Right cardiac atrium (tissue), 5 donors: ENCODE measurements at places on chromosomes 3 and 15. TPM values are rescaled to one million over a fixed set of nuclear protein-coding genes. Genes with fewer than 3 reads are reported as not detected.

DNA sequence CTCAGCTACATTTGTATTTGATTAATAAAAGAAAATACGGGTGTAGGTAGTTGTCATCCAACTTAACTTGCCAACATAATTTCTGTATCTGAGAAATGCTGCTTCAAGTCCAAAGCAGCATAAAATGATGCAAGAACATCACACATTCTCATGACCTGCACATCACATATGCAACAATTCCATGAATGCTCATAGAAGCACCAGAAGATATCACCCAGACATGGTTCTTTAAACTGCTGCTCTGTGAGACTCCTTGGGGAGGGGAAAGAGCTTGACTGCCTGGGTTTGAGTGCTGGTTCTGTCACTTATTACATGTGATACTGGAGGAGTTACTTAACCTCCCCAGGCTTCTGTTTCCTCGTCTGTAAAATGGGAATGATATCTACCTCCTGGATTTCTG is 39.4 kb downstream of the CHST14 start:
- DNase-seq, result no peak

GRCh38 chr15:27043770-27044169 is 72.8 kb downstream of the GABRG3 start:
- DNase-seq, result no peak

Gene SLC35G2
- 4.7 TPM for total RNA-seq

Gene OSBPL10
- total RNA-seq, result 4.9 TPM

Gene PIERCE2
- 5.3 TPM for total RNA-seq

- no peak for DNase-seq
Observed at GRCh38 chr3:100966049-100966491, 27.2 kb downstream of the ABI3BP start.

DNA sequence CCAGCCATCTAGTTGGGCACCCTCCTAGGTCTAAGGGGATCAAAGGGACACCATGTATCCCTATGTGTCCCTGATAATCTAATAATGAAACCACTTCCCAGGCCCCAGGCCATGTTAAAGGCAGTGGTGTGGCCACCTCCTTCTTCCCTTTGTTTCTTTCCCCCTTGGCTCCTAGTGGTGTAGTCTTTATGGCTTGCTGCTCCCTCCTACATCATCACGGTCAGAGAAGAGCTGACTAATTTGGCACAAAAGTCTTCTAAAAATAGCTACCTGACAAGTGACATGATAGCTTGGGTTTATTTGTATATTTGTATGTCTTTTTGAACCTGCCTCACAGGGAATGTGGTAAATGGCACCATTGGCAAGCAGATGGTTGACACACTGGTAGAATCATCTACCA is 131.0 kb upstream of the CHRM5 start:
- DNase-seq, result no peak

DNA sequence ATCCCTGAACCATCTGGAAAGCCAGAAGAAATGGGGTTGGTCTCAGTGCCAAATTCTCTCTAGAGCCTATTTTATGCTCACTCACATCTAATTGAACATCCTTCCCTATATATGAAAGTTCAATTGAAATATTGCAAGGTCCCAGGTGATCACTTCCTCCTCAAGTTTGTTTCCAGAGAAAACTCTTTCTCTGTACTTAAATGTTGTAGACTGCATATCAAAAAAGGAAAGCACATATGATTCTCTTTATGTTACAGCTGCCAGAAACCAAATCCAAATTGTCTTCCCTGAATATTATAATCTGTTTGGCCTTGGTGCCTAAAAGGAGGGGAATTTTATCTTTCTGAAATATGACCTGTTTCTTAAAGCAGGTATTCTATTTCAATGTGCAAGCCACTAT is 93.3 kb downstream of the SHOX2 start:
- no peak for DNase-seq

DNA sequence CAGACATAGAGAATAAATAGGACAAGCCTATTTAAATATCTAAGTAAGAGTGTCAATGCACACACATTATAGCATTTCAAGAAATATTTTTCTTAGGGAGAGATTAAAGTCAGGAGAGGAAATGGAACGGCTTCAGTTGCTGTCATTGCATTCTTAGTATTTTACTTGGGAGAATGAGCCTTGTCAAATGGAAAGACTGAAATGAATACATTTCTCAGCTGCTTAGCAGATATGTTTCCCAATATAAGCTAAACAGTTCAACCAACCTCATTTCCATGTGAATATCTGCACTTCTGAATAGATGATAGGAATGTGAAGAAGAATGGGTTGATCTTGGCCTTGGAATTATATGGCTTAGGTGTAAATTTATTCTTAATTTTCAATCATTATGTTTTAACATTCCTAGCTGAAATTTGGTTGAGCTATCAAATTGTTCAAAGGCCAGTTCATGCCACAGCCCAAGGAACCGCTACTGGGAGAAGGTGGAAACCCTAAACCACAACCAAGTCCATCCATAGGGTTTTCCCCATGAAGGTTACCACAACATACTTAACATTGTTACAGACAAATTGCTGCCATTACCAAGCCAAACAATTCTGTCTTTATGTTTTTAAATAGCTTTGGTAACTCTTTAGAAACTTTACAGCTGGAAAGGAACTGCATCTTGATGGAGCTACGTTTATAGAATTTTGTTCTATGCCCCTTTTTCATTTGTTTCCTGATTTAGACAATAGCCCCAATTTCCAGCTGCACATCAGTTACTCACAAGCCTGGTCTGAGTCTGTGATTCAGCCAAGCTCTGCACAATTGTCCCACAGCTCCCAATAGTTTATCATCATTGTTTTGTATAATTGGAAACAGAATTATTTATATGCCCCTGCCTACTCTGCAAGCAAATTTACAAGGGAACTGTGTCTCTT is 459.6 kb downstream of the MECOM start:
- DNase-seq, result no peak

Gene DNAH1
- 3.6 TPM for total RNA-seq

GRCh38 chr3:62585861-62586260 is 212.5 kb upstream of the FEZF2 start:
- no peak for DNase-seq

Gene GATA2
- 18.0 TPM for total RNA-seq

Gene ZNF80
- not detected for total RNA-seq

Gene COL6A5
- total RNA-seq, result not detected

DNA sequence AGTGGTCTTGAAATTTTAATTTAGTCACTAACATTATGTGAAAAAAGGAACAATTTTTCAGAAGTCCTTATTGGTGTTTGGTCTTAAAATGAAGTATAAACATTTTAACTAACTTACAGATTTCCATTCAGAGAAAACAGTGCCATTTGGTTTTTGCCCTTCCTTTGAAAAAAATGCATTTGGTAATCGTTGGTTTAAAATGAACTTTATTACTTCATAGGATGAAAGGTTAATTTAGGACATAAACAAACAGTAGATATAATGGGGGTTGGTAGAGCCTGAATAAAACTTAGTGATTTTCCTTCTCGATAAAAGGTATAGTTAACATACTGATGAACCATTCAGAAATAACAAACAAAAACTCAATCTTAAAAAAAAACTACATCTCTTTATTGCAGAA is 39.7 kb downstream of the TFG start:
- DNase-seq, result no peak

Gene ZSCAN2
- 4.9 TPM for total RNA-seq

DNA sequence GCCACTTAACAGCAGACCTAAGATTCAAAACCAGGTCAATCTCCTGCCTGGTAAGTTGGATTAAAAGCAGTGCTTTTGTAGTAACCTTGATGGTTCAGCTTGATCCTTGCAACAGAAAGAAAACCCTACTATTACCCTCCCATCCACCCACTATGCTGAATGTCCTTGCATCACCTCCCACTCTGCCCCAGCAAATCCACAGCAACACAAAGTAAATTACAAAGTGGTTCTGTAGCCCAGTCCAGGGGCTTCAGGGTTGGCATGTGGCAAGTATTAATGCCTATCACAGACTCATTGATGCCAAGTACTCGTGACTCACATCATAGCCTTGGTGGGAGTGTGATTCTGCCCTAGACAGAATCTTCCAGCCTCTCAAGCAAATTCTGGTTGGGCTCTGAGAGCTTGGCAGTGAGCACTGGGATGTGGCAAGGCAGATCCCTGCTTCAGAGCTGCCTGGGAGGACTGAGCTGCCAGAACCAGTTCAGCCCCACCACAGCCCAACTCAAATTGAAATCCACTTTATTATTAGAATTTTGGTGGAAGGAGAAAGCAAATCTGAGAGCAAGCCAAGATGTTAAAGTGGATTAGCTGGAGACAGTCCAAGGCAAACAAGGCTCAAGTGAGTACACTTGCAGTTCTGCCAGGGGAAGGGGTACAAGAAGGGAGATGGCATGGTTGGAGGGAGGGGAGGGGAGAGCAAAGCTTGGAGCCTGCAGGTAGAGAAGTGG is 225.8 kb upstream of the UMPS start:
- peak; percentile 61 for DNase-seq

Gene GHSR
- total RNA-seq, result not detected

Gene P3H2
- total RNA-seq, result 4.1 TPM

Gene UBE2E2
- total RNA-seq, result 45.2 TPM

- DNase-seq, result no peak
Observed at GRCh38 chr15:37041042-37041441, 59.3 kb downstream of the MEIS2 start.

- no peak for DNase-seq
Observed at GRCh38 chr3:124318656-124319055, 326.7 kb upstream of the ROPN1 start.

GRCh38 chr3:169759256-169759655 is 5.6 kb downstream of the TERC start:
- DNase-seq, result no peak

GRCh38 chr3:31839144-31839917 is 141.7 kb downstream of the OSBPL10 start:
- no peak for DNase-seq

Gene PDCD6IP
- total RNA-seq, result 128 TPM

GRCh38 chr3:59788133-59788532 is 738.3 kb upstream of the CFAP20DC start:
- no peak for DNase-seq

GRCh38 chr3:1462856-1463450 is 370.1 kb downstream of the CNTN6 start:
- DNase-seq, result no peak

Gene P2RY14
- total RNA-seq, result 1.3 TPM

- DNase-seq, result no peak
Observed at GRCh38 chr3:192608726-192609600, 118.4 kb downstream of the FGF12 start.

Gene GOLGA6L10
- total RNA-seq, result 1.4 TPM

DNA sequence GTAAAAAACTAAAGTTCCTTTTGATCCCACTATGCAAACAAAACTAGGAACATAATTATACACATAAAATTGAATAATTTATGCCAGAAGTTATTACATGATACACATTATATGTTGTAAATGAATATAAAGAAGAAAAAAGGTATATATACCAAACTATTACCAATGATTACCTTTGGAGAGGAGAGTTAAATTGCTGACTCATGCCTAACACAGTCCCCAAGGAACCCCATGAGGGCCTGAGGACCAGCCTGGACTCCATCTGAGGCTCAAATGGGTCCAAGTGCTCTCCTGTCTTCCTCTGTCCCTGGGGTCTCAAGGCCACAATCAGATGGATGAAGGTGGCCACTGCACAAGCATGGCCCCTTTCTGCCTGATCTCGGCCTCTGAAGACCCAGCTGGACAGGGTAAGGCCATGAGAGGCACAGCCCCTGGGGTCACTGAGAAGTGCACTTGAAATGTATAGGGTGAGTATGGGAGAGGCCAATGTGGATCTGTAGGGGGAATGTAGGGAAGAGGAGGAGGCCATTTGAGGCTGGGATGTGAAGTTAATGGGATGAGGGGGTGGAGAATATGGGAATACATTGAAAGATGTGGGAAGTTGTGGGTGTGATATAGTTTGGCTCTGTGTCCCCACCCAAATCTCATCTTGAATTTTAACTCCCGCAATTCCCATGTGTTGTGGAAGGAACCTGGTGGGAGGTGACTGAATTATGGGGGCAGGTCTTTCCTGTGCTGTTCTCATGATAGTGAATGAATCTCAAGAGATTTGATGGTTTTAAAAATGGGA is 1.1 kb upstream of the IQCF1 start:
- DNase-seq, result no peak

DNA sequence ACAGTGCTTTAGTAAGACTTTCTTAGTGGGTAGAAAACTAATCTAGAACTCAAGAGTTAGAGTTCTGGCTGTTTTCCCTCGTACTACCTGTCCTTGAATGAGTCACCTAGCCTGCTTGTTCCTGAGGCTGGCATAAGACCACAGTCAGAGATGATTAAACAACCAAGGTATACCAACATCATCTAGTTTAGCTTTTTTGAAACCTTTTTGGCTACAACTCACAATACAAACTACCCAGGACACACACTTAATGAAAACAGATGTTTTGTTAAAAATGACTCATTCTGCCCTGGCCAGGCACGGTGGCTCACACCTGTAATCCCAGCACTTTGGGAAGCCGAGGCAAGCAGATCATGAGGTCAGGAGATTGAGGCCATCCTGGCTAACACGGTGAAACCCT is 4.6 kb downstream of the MCCC1 start:
- no peak for DNase-seq

GRCh38 chr3:68793759-68794701 is 138.3 kb downstream of the TAFA4 start:
- no peak for DNase-seq

DNA sequence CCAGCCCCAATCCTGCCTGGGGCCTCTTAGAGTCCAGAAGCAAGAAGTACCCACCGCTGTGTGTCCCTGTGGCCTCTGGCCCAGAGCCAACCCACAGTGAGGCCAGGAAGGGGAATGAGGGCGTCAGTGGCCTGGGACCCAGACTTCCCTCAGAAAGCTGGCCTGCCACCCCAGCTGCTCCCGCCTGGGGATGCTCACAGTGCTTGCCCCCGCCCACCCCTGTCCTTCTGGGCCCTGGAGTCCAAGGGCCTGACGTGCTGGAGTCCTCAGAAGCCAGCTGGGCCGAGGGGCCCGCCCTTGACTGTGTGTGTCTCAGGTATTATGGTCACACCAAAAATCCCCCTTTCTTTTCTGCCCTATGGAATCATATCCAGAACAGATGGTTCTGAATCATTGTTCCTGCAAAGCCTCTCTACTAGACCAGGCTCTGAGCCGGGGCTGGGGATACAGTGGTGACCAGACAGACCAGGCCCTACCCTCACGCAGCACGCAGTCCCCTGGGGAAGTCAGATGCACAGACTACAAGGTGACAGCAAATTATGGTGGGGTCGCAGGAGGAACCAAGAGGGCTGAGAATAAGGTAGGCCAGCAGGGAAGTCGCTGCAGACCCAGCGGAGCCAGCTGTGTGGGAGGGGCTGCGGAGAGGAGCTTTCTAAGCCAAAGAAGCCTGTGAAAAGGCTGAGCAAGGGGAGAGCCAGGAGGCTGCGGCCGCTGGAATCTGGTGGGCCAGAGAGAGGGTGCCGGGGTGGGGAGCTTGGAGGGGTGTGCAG is 99.1 kb downstream of the VGLL4 start:
- peak; percentile 51 for DNase-seq

Gene ZBED2
- total RNA-seq, result not detected

Gene AP3B2
- 0.20 TPM for total RNA-seq

Gene BFSP2
- total RNA-seq, result not detected
